HS-27A (cell line): ENCODE measurements at places on chromosomes 16 and 17.

GRCh38 chr16:72172105-72173034 is at the start of gene PMFBP1:
PMFBP1 (minus strand) TSS chr16:72172155; CDS start chr16:72171208, 947 bp downstream.
- no peak for DNase-seq

GRCh38 chr16:88569614-88569984 is 604 bp upstream of the ZC3H18 start:
- DNase-seq = no peak

GRCh38 chr17:30433514-30433913 is 43.7 kb upstream of the GOSR1 start:
- peak; percentile 46 for DNase-seq

DNA sequence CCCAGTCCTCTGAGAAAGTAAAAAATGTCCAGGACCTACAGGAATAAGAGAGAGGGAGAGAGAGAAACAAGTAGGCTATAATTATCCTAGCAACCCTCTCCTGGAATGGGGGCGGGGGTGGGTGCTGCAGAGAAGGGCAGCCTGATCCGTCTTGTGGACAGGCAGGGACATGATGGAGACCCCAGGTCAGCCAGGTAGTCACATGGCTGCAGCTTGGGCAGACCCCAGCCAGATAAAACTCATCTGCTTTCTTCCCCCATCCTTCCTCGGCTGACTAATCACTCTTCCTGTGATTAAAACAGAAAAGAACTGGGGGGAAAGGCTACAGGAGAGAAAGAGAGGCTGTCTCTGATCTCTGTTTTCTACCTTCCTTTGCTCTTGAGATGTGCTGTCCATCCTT is 32.6 kb downstream of the COPZ2 start:
- no peak for DNase-seq

DNA sequence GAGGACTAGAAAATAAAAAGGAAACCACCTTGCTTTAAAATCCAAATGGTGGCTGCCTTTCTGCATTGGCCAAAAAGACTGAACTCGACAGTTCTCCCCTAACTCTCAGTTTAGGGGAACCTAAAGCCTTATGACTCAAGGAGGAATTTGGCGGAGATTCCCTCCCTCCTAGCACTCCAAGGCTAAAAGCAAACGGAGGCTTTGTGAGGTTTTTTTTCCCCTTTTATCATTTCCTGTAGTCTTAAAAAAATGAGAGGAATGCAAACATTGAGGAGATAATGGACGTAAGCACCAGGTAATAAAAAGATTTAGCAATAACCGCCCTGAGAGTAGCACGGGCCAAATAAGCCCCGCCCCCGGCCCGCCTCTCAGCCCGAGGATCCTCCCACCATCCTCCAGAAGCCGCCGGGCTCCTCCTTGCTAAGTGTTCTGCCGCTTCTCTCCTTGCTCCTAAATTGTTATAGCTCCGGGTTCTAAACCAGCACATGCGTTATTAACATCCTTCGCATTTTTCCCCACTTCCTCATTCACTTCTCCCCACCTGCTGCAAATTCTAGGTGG is 5.8 kb upstream of the KIFC3 start:
- DNase-seq = peak; percentile 87
